H9 (cell line): ENCODE measurements at places on chromosomes 1 and 21.

GRCh38 chr1:1540090-1540817, at the start of gene TMEM240:
Gene TMEM240, minus strand, starts transcription at chr1:1540624. Its CDS starts 278 bp downstream, at chr1:1540346.
- peak; percentile 86 for DNase-seq

- no peak for DNase-seq
Measured at GRCh38 chr21:25901330-25901979, 166.7 kb downstream of the GABPA start.

DNA sequence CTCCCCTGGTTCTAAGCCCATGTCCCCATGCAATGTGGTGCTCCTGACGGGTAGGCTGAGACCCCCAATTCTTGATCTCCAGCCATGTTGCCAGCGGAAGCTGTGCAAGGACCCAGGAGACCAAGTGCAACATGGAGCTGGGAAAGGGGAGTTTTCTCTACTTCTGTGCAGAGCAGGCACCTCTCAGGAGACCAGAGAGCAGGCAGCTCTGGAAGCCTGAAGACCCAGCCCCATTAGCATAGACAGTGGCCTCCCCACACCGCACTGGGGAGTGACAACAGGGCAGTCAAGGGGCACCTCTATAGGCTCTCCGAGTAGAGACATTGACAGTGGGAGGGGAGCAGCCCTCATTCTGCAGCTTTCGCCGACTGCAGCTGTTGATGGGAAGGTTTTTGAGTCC, 410.2 kb downstream of the MATN1 start:
- DNase-seq, result no peak

DNA sequence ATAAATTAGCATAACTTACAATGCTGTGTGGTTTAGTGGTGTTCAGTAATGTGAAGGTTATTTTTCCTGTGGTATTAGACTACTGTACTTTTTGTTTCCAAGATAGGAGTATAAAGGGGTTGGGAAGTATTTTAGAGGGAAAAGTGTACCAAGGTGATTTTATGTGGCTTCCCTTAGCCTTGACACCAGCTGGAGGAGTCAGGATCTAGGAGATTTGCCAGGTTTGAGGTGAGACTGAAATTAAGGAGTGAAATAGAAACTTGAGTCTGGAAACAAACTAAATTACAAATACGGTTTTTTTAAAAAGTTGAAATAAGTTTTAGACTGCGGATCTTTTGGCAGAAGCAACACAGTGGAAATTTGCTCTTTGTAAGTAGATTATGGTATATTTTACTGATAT, 32.3 kb downstream of the COG2 start:
- no peak for DNase-seq
